ENCODE measurements at places on chromosomes 4 and X.

- DNase-seq, result no peak
Observed at GRCh38 chrX:47877327-47877726, 40.6 kb downstream of the ZNF81 start.

DNA sequence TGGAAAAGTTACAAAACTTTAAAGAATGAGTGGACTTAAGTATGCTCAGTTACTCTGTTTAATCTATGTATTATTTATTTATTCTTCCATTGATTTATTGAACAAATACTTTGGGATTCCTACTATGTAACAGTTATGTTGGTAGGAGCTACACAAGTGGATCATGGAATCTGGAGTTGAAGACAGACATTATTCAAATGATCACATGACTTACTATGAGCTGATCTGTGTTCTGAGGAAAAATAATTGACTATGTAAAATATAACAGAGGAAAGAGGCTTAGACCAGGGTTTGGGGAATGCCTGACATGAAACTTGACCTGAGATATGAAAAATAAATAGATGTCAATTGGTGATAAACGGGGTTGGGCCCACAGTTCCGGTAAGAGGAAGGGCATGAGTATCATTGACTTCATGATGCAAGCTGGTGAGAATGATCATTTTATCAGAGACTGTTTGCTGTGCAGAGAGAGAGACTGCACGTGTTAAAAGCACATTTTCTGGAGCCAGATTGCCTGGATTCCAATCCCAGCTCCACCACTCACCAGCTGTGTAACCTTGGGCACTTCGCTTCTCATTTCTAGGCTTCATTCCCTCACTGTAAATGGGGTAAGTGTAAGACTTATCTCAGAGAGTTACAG is 179.0 kb downstream of the SPCS3 start:
- no peak for DNase-seq

DNA sequence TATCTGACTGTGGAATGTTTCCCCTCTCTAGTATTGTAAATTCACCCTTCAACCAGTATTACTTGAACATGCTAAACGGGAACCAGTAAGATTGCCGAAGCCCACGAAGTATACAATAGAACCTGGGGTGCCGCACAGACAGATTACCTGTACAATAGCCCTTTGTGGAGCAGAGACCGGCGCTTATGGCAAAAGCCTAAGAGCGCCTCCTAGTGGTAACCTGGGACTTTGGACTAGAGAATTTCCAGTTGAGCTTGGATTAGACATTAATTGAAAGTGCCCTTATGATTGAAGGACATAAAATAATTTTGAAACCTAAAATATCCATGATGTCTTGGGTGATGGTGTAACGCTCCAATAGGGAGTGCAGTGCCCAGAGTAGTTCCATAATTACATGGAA is 14.1 kb downstream of the ZNF157 start:
- peak; percentile 33 for DNase-seq

DNA sequence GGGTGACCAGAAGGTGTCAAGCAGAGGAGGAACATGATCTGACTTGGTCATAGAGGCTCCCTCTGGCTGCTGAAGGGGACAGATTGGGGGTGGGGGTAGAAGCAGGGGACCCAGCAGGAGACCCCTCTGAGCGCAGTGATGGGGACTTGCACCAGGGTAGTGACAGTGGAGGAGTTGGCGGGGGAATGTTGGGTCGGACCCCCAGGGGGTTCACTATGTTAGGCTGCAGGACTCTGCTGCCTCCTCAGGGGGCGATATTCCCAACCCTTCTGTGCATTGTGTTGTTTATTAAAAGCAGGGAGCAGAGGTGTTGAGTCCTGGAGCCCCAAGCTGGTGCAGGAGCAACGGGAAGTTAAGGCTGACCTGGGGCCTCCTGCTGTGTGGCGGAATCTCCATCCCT is 8.8 kb downstream of the WDR13 start:
- no peak for DNase-seq

- DNase-seq, result no peak
Observed at GRCh38 chr4:132998585-132999230, 150.4 kb upstream of the PCDH10 start.

GRCh38 chrX:17038681-17039161 is 92.3 kb downstream of the REPS2 start:
- no peak for DNase-seq

GRCh38 chr4:87430038-87430437 is 7.7 kb downstream of the NUDT9 start:
- DNase-seq, result no peak

DNA sequence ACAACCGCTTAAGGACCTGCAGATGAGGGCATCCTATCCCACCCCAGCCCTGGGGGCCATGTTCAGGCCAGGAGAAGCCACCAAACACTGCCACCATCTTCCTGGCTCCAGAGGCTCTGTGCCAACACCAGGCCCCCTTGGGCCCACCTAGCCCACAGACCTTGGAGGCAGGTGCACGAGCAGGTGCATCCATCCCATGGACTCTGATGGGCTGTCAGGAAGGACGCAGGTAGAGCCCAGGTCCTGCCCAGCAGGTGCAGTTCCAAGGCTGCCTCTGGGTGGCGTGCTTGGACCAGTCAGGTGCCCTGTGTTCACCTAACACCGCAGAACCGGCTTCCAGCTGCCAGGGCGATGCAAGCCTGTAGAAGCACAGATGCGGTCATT is 22.8 kb upstream of the PDE6B start:
- peak; percentile 37 for DNase-seq

- no peak for DNase-seq
Observed at GRCh38 chr4:114694770-114695169, 96.2 kb downstream of the UGT8 start.

DNA sequence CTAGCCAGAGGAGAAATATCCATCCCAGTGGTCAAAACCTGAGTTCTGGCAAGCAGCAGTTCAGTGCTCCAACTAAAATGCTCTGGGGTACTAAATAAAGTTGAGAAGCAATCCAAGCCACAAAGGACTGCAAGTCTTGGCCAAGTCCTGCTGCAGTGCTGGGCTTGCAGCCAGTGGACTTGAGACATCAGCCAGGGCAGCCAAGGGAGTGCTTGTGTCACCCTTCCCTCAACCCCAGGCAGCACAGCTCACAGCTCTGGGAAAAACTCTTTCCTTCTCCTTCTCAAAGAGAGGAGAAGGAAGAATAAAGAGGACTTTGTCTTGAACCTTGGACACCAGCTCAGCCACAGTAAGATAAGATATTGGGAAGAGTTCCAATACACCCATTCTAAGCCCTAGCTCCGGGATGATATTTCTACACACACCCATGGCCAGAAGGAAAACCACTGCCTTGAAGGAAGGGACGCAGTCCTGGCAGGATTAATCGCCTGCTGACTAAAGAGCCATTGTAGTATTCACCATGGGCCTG is 99.8 kb downstream of the PTCHD1 start:
- DNase-seq, result no peak

DNA sequence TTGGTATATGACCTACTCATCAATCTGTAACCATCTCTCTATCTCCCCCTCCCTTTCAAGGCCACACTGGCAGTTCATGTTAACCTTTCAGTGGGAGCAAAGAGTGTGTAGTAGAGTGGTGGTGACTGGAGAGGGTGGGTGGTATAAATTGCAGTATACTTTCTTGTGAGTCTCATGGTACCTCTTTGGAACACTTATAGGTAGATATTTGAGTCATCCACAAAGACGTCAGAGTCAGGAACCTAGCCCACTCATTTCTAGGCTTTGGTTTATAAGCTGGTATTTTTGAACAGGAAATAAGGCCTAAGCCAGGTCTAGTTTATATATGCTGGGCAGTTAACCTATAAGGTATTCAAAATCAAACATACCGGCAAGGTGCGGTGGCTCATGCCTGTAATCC is 36.3 kb downstream of the RLIM start:
- no peak for DNase-seq

DNA sequence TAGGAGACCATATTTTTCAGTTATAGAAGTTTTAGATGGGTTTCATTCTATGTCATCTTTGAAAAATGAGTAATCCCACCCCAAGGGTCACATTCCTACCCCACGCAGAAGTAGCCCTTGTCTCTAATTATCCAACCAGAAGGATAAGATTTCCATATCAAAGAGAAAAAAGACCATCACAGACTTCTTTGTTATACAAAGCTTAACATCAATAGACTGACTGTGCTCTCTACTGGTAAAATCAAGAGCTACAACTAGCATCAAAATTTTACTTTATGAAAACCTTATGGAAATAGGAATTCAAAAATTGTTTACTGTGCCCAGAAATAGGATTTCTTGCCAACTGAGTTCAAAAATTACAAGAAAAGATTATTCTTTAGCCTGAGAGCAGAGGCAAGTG is 24.9 kb downstream of the TNMD start:
- no peak for DNase-seq

All from stimulated activated CD4-positive, alpha-beta T cell treated with anti-CD3 and anti-CD28 coated beads, Interleukin-12 subunit alpha, Interleukin-12 subunit beta, amount 100 ng/mL, for 24 hours (primary cell).